ENCODE measurements at places on chromosomes 6 and 20. TPM values are rescaled to one million over a fixed set of nuclear protein-coding genes. Genes with fewer than 3 reads are reported as not detected.

BTN1A1 gene
- total RNA-seq = 0.10 TPM

SIRPB2 gene
- not detected for total RNA-seq

RIPK1 gene
- total RNA-seq = 31.6 TPM

SLC24A3 gene
- not detected for total RNA-seq

TREML1 gene
- total RNA-seq = not detected

HS3ST5 gene
- total RNA-seq = 0.05 TPM

TUBB2B gene
- total RNA-seq = 22.7 TPM
